Erythroblast (primary cell): ENCODE measurements at places on chromosomes 3 and 15.

DNA sequence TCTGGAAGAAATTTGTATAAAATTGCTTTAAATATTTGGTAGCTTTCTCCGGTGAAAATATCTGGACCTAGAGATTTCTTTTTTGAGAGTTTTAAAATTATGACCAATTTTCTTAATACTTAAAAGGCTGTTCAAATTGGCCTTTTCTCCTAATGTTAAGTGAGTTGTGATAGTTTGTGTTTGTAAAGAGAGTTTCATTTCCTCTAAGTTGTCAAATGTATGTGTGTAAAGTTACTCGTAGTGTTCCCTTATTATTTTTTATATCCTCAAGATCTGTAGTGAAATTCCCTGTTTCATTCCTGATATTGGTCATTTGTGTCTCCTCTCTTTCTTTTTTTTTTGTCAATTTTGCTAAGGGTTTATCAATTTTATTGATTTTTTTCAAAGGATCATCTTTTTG is 92.6 kb upstream of the CTNNB1 start:
- DNase-seq, result no peak

GRCh38 chr3:60989626-60990441 is 261.4 kb downstream of the FHIT start:
- DNase-seq, result peak; percentile 75

GRCh38 chr3:104291878-104292277 is 1074.8 kb upstream of the ALCAM start:
- DNase-seq, result no peak

- no peak for DNase-seq
Observed at GRCh38 chr3:40875581-40875980, 323.7 kb upstream of the CTNNB1 start.
